NCI-H69 (cell line): ENCODE measurements at places on chromosomes 6 and 20.

GRCh38 chr20:32509639-32510066, 75.5 kb downstream of the NOL4L start:
- no peak for DNase-seq

DNA sequence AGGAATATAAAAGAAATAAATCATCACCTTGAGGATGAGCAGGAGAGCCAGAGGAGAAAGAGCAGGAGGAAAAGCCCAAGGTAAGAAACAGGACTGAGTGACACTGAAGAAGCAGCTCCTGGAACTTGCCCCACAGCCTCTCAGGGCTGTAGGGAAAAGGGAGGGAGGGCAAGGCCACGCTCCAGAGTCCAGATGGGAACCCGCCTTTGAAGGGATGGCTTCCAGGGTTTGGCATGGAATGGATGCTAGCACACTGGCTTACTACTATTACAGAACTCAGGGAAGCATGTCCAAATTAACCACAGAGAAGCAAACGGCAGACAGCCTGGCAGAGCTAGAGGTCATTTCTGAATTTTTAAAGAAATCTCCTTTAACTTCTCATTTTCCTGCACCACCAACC, 26.8 kb downstream of the RALGAPA2 start:
- DNase-seq: no peak

DNA sequence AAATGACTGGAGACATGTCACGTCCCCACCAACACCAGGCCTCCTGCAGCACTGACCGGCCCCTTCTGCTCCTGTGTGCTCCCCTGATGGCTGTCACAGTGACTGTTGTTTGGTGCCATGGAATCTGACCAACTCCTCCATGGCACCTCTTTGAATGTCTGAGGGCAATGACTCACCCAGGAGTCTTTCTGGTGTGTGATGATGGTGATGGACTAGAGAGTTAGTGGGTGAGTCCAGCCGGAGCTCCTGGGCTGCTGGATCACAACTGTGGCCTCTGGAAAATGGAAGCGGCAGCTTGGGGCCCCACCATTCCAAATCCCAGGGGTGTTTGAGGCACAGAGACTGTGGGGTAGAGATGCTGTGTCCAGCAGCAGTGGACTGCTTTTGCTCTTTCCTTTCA, 133.3 kb downstream of the TFAP2C start:
- DNase-seq: no peak

- peak; percentile 83 for DNase-seq
Observed at GRCh38 chr6:125791151-125791819, 525 bp downstream of the NCOA7 start.

DNA sequence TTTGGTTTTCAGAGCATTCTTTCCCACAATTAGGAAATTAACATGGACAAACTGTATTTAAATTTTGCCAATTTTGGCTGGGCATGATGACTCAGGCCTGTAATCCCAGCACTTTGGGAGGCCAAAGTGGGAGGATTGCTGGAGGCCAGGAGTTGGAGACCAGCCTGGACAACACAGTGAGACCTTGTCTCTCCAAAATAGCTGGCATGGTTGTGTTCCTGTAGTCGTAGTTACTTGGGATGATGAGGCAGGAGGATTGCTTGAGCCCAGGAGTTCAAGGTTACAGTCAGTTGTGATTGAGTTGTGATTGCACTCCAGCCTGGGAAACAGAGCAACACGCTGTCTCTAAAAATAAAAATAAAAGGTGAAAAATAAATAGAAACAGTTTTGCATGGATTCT, 15.0 kb downstream of the PANK2 start:
- no peak for DNase-seq

DNA sequence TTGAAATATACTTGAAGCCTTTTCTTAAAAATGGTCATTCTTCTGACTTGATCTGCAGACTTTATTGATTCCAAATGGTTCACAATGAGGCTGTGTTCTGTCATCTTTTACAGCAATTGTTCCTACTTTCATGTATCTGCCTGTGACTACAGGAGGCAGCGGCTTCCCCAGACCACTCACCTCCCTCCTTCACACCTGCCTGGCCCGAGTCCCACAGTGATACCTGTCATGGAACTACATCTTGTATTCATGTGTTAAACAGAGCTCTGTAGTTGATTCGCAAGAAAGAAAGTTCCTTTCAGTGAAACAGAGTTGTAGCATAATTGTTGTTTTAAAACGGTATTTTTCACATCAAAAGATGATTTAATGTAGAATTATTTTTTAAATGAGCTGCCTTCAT, 673.5 kb upstream of the AGPAT4 start:
- DNase-seq: no peak

- no peak for DNase-seq
Observed at GRCh38 chr6:32105433-32105832, 3.7 kb downstream of the TNXB start.

GRCh38 chr20:43386878-43387277, 70.8 kb upstream of the SRSF6 start:
- no peak for DNase-seq

DNA sequence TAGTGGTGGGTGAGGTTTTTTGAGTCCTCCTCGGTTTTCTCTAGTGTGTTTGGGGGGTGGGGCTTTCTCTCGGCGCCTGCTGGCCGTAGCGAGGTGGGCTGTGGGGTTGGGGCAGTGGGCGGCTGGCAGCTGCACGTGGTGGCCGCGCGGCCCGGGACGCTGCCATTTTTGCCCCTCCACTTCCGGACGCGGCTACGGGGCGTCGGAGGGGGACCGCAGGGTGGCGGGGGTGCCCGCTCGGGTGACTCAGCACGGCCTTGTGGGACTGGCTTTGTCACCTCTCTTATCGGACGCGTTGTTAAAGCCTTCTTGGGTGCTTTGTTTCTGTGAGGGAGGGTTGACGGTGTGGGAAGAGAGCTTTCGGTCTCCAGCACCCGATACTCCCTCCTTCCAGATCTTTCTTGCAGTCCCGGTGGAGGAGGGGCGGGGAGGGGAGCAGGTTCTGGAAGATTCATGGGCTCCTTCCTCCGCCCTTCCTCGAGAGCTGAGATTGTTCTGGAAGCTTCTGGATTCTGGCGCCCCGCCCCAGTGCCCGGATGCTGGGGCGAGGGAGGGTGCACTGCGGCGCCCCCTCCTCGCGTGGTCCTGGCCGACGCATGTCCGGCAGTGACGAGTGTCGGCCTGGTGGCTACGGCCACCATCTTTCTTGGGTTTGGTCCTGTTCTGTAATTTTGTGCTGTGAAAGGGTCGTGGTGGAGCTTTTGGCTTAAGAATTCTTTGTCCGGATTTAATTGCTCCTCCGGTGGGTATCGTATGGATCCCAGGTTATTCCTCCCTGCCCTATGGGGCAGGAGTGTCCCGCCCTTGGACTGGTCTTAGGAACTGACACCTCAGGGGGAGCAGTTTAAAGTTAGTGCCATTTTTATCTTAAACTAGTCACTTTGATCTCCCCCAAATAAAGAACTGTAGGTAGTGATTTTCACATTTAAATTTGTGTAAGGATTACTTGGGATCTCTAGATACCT, 719 bp downstream of the HSP90AB1 start:
- peak; percentile 77 for DNase-seq
